ENCODE measurements at places on chromosomes 7 and 10.

- no peak for DNase-seq
These were observed 256.9 kb downstream of the INHBA start for GRCh38 chr7:41445946-41446345.

DNA sequence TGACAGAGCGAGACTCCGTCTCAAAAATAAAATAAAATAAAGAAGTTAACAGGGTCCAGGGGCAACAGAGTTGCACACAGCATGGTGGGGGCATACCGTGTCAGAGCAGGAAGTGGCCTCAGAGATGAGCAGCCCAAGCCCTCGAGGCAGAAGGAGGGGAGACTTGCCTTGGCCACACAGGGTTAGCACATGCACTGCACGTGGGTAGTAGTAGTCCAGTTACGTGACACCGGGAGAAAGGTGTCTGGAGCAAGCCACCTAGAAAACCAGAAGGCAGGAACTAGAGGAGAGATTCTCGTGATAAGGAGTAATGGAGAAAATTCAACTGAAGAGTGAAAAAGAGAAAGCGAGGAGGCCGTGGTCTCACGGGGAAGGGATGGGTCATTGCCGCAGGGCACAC, 9.8 kb upstream of the DENND2A start:
- DNase-seq: no peak

DNA sequence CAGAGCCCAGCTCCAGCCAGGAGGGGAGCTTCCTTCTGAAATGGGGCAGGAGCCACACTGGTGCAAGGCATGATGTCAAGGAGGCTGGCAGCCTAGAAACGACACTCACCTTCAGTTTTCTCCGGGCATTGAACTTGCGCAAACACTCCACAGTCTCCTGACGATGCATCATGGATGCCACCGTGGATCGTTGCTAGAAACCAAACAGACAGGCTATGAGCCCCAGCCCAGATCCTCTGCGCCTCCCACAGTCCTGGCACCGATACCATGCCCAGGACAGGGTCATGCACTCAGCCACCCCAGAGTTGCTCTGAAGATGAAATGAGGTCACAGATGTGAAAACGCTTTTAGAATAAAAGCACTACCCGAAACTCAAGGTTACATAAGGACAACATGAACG, 31.0 kb upstream of the NDST2 start:
- no peak for DNase-seq

DNA sequence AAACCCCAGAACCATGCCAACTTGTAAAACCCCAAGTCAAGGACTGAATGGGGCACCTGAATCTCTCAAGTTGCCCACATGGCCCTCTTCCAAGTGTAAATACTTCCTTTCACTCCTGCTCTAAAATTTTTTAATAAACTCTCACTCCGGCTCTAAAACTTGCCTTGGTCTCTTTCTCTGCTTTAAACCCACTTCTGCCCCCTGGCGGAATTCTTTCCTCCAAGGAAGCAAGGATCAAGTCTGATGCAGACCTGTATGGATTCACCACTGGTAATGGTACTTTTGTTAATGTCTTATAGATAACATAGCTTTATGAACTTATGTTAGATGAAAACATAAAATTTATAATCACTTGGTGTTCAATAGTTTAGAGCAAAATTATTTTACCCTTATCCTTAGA, 33.8 kb downstream of the SLC16A9 start:
- no peak for DNase-seq

GRCh38 chr10:49049660-49050059, 65.7 kb downstream of the VSTM4 start:
- DNase-seq: no peak

GRCh38 chr10:28954211-28954610, 276.9 kb downstream of the BAMBI start:
- no peak for DNase-seq

DNA sequence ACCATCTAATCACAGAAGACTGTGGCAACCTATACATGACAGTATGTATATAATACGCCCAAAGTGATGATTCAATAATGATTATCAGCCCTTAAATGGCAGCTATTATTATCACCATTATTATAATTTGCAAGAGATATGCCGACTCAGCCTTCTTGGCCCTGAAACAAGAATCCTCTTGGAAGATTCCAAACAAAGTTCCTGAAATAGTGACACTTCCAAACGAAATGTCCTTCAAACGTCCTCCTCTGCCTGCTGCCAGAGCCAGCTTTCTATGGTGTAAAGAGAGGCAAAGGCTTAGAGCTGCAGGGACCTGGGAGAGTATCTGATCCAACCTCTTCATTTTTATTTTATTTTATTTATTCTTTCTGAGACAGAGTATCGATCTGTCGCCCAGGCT, 36.0 kb downstream of the NRAP start:
- no peak for DNase-seq

- DNase-seq: no peak
These were observed 29.3 kb downstream of the LMTK2 start for GRCh38 chr7:98135984-98136383.

- DNase-seq: no peak
These were observed 9.4 kb downstream of the CLDN12 start for GRCh38 chr7:90412458-90413184.

GRCh38 chr10:75883081-75884072, 452.0 kb downstream of the LRMDA start:
- DNase-seq: no peak

DNA sequence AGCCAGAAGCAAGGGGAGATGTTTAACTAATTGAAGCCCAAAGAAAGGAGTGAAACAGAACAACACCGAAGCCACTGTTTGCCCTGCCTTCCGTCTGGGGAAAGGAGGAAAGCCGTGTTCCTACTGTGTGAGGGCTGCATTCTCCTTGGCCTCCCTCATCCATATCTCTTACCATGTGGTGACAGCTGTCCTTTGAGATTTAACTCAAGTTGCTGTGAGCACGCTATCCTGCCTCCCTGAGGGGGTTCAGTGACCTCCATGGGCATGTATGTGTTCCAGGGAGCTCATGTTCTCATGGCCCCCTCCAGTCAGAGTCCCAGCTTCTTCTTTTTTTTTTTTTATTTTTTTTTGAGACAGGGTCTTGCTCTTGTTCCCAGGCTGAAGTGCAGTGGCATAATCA, 26.2 kb upstream of the CRHR2 start:
- DNase-seq: no peak

Measured in HuH-7.5 (cell line).